Activated CD4-positive, alpha-beta memory T cell treated with anti-CD3 and anti-CD28 coated beads for 36 hours (primary cell): ENCODE measurements at places on chromosomes 13 and 19. TPM values are rescaled to one million over a fixed set of nuclear protein-coding genes. Genes with fewer than 3 reads are reported as not detected.

Gene TUBA3C
- not detected for total RNA-seq

Gene RDH8
- not detected for total RNA-seq

Gene ZNF175
- total RNA-seq: 7.9 TPM

Gene MATK
- 24.4 TPM for total RNA-seq

Gene FGF22
- total RNA-seq: 0.14 TPM

Gene LIM2
- 0.36 TPM for total RNA-seq

Gene SLITRK5
- total RNA-seq: under 0.01 TPM

GRCh38 chr13:50708461-50708860 lies 135.0 kb downstream of the DLEU7 start:
- no peak overlapping the region for H3K4me3 ChIP-seq
- no peak overlapping the region for H3K27ac ChIP-seq

- H3K27ac ChIP-seq: no peak overlapping the region
- H3K27me3 ChIP-seq: peaks cover 14% of the 10 kb centered on the region
- H3K4me1 ChIP-seq: no peaks in the 10 kb centered on the region
- no peak overlapping the region for H3K4me3 ChIP-seq
Observed at GRCh38 chr13:31105020-31105795, 56.5 kb downstream of the HSPH1 start.

- no peak overlapping the region for H3K27ac ChIP-seq
- peaks cover 5% of the 10 kb centered on the region for H3K4me1 ChIP-seq
- H3K4me3 ChIP-seq: no peak overlapping the region
Observed at GRCh38 chr19:2813235-2814160, 6.2 kb upstream of the ZNF554 start.

DNA sequence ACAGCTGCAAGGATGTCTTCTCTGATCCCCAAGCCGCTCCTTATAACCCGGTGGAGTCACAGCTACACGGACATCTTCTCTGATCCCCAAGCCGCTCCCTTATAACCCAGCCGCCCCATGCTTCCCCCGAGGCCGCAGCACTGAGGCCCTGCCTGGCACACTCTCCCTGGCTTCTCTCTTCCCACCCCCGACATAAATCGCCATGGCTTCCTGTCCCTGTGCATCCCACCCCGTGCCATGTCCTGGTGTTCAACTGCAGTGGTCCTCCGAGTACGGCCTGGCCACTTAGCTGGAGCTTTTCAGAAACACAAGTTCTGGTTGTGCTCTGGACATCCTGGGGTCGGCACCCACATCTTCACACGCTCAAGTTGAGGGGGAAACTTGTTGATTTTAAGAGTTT lies 60.4 kb downstream of the RASA3 start:
- peaks cover 39% of the 10 kb centered on the region for H3K36me3 ChIP-seq
- peak overlapping the region; percentile 31 for H3K27ac ChIP-seq
- H3K27me3 ChIP-seq: no peaks in the 10 kb centered on the region
- H3K4me1 ChIP-seq: peaks cover 29% of the 10 kb centered on the region
- DNase-seq: no peak
- no peak overlapping the region for H3K4me3 ChIP-seq

GRCh38 chr13:111415246-111415645 lies 94.8 kb downstream of the TEX29 start:
- H3K4me1 ChIP-seq: no peaks in the 10 kb centered on the region
- H3K27me3 ChIP-seq: peaks cover 14% of the 10 kb centered on the region
- H3K27ac ChIP-seq: no peak overlapping the region
- H3K4me3 ChIP-seq: no peak overlapping the region
- no peak for DNase-seq

- H3K4me3 ChIP-seq: no peak overlapping the region
- no peak for DNase-seq
- H3K27ac ChIP-seq: no peak overlapping the region
Observed at GRCh38 chr13:75226733-75227435, 255.1 kb downstream of the TBC1D4 start.

GRCh38 chr13:110758195-110758805 lies 44.8 kb downstream of the ING1 start:
- H3K27me3 ChIP-seq: peaks cover 4% of the 10 kb centered on the region
- no peak overlapping the region for H3K27ac ChIP-seq
- DNase-seq: no peak
- H3K36me3 ChIP-seq: no peaks in the 10 kb centered on the region

GRCh38 chr13:40315416-40316064 lies 350.9 kb downstream of the FOXO1 start:
- peak; percentile 78 for DNase-seq
- H3K4me3 ChIP-seq: peak overlapping the region; percentile 47
- H3K27me3 ChIP-seq: no peaks in the 10 kb centered on the region
- H3K36me3 ChIP-seq: no peaks in the 10 kb centered on the region
- peak overlapping the region; percentile 77 for H3K27ac ChIP-seq

DNA sequence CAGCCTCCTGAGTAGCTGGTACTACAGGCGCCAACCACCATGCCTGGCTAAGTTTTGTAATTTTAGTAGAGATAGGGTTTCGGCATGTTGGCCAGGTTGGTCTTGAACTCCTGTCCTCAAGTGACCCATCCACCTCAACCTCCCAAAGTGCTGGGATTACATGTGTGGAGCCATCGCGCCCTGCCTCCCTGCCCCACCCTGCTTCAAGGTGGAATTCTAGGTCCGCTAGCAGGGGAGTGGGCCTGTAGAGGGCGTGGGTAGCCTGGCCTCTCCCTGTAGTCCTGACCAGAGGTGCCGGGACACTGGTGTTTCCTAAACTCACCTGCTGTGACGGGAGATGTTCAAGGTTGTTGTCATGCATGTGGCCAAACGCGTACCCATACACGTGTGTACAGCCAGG lies 398 bp downstream of the SLC25A41 start:
- H3K36me3 ChIP-seq: no peaks in the 10 kb centered on the region
- H3K27me3 ChIP-seq: no peaks in the 10 kb centered on the region
- DNase-seq: no peak
- H3K4me1 ChIP-seq: no peaks in the 10 kb centered on the region
- no peak overlapping the region for H3K4me3 ChIP-seq

DNA sequence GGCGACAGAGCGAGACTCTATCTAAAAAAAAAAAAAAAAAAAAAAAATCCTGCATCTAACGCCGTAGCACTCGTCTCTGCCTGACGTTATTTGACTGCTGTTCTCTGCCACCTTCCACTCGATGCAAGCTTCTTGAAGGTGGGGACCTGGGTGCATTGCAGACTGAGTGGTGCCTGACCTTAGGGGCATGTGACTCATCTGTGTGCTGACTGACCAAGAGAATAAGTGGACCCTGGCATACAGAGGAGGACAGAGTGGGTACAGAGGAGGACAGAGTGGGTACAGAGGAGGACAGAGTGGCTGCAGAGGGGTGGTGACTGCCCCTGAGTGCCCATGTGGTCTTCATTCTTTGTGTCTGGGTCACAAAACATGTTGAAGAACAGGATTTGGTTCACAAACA lies 7.6 kb downstream of the WTIP start:
- no peaks in the 10 kb centered on the region for H3K36me3 ChIP-seq
- peaks cover 10% of the 10 kb centered on the region for H3K27me3 ChIP-seq
